ENCODE measurements at places on chromosomes 7 and 10. TPM values are rescaled to one million over a fixed set of nuclear protein-coding genes. Genes with fewer than 3 reads are reported as not detected.

The SPRN gene
- not detected for total RNA-seq

GRCh38 chr10:131770946-131771633 lies 129.7 kb upstream of the PPP2R2D start:
- H3K27me3 ChIP-seq = peaks cover 4% of the 10 kb centered on the region
- no peak for DNase-seq
- H3K4me3 ChIP-seq = no peak overlapping the region
- no peaks in the 10 kb centered on the region for H3K4me1 ChIP-seq
- no peak overlapping the region for H3K27ac ChIP-seq
- no peaks in the 10 kb centered on the region for H3K36me3 ChIP-seq

- H3K36me3 ChIP-seq = peaks cover 2% of the 10 kb centered on the region
- H3K27me3 ChIP-seq = peaks cover 20% of the 10 kb centered on the region
- no peak overlapping the region for H3K4me3 ChIP-seq
- H3K4me1 ChIP-seq = peaks cover 31% of the 10 kb centered on the region
Observed at GRCh38 chr10:14391342-14391741, 60.6 kb upstream of the FRMD4A start.

DNA sequence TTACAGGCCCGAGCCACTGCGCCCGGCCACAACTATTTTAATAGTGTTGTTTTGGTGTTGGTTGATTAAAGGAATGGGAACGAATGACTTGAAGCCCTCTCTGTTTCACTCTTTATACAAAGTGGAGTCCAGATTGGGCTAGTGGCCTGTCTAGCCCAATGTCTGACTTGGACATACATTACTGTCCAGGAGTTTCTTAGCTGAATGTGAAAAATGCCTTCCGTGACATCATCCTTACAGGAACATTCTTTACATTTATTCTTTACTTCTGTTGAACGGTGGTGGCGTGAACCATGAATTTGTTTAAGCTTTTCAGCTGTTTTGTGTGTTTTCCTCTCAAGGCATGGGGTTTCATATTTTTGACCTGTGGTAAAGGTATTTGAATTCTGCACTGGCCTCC lies 67.9 kb downstream of the DAGLB start:
- no peak overlapping the region for H3K4me3 ChIP-seq
- H3K36me3 ChIP-seq = peaks cover 29% of the 10 kb centered on the region
- peak overlapping the region; percentile 63 for H3K27ac ChIP-seq
- no peaks in the 10 kb centered on the region for H3K27me3 ChIP-seq
- DNase-seq = no peak
- H3K4me1 ChIP-seq = peaks cover 69% of the 10 kb centered on the region

GRCh38 chr10:129626796-129627435 lies 159.9 kb downstream of the MGMT start:
- H3K27ac ChIP-seq = no peak overlapping the region
- no peaks in the 10 kb centered on the region for H3K27me3 ChIP-seq
- no peak overlapping the region for H3K4me3 ChIP-seq
- no peak for DNase-seq
- H3K36me3 ChIP-seq = peaks cover 39% of the 10 kb centered on the region

- DNase-seq = peak; percentile 49
- H3K27ac ChIP-seq = peak overlapping the region; percentile 88
- H3K4me3 ChIP-seq = no peak overlapping the region
- no peaks in the 10 kb centered on the region for H3K36me3 ChIP-seq
- H3K4me1 ChIP-seq = peaks cover 12% of the 10 kb centered on the region
Observed at GRCh38 chr7:130009848-130010688, 41.1 kb downstream of the ZC3HC1 start.

DNA sequence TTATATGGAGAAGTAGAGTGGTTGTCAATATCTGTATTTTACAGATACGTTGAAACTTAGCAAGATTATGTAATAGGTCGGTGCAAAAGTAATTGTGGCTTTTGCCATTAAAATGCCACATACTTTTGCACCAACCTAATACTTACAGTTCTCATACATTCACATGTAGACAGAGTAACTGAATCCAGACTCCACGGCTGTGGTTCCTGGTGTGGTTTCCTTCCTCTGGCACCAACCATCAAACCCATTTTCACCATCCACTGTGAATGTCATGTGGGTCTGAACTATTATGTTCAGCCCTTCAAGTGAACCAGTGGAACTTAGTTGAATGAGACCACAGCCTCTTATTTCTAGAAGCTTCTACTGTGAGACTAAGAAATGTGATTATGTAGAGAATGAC lies 31.5 kb upstream of the SLIT1 start:
- peaks cover 4% of the 10 kb centered on the region for H3K36me3 ChIP-seq
- no peak overlapping the region for H3K4me3 ChIP-seq
- peak overlapping the region; percentile 6 for H3K27ac ChIP-seq
- peaks cover 27% of the 10 kb centered on the region for H3K4me1 ChIP-seq

DNA sequence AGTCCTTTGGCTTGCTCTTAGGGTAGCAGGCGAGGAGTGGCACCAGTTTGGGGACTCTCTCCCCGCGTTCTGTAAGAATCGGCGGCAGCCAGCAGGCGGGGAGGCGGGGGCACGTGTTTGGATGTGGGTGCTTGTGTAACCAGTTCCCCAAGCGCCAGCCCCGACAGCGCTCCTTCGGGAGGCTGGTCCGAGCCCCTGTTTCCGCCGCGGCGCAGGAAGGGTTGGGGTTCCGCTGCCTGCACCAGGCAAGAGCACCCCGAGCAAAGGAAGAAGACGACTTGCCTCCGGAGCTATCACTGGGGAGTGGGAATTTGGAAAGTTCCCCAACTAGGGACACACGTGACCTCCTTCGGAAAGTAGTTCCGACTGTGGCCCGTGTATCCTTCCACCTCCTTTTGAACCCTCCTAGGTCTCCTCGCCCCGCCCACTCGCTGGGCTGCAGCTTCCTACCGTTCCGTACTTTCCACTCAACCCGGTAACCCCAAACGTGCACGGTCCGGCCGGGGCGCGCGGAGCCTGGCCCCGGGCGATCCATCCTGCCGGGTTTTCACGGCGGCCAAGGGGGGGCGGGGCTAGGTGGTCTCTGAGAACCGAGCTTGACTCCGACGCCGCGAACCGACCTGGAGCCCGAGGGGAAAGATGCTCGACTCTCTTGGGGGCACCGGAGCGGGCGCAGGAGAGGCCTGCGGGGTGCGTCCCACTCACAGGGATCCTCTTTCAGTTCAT lies 1.2 kb downstream of the KLLN start:
- H3K27ac ChIP-seq = peak overlapping the region; percentile 92
- H3K4me1 ChIP-seq = peaks cover 30% of the 10 kb centered on the region
- peak overlapping the region; percentile 91 for H3K4me3 ChIP-seq
- no peaks in the 10 kb centered on the region for H3K27me3 ChIP-seq
- H3K36me3 ChIP-seq = peaks cover 18% of the 10 kb centered on the region
- peak; percentile 96 for DNase-seq

DNA sequence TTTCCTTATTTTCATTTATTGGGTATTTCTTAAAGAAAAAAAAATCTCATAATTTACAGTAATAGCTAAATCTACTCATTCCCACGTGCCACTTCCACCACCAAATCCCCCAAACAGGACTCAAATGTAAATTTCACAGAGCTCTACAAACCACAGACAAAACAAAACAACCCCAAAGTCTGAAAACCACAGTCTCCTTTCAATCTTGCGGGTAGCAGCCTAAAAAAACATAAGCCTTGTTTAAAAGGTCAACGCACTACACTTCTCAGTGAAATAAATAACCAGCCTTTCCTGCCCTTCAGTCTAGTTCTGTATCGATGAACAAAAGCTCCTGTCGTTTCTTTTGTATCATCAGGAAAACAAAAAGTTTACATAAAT lies 121.8 kb upstream of the AFAP1L2 start:
- peaks cover 6% of the 10 kb centered on the region for H3K36me3 ChIP-seq
- peaks cover 60% of the 10 kb centered on the region for H3K4me1 ChIP-seq
- peak; percentile 52 for DNase-seq
- peak overlapping the region; percentile 88 for H3K4me3 ChIP-seq
- H3K27ac ChIP-seq = peak overlapping the region; percentile 95
- no peaks in the 10 kb centered on the region for H3K27me3 ChIP-seq

- H3K27me3 ChIP-seq = no peaks in the 10 kb centered on the region
- no peak overlapping the region for H3K27ac ChIP-seq
- no peak for DNase-seq
- H3K4me3 ChIP-seq = no peak overlapping the region
- H3K36me3 ChIP-seq = no peaks in the 10 kb centered on the region
Observed at GRCh38 chr10:105585753-105586152, 944.7 kb downstream of the SORCS3 start.

The CD36 gene
- not detected for total RNA-seq

The CFAP70 gene
- total RNA-seq = 0.71 TPM

The SNX13 gene
- total RNA-seq = 25.5 TPM
